ENCODE measurements at places on chromosomes 12 and 14.

GRCh38 chr14:35124127-35124526, 1.8 kb downstream of the PRORP start:
- no peak for DNase-seq

GRCh38 chr14:34741840-34742239, 27.4 kb upstream of the CFL2 start:
- no peak for DNase-seq

- DNase-seq: peak; percentile 76
These were observed 59.5 kb upstream of the CHGA start for GRCh38 chr14:92863286-92864080.

- no peak for DNase-seq
These were observed 925.1 kb upstream of the ATXN7L3B start for GRCh38 chr12:73612551-73612950.

DNA sequence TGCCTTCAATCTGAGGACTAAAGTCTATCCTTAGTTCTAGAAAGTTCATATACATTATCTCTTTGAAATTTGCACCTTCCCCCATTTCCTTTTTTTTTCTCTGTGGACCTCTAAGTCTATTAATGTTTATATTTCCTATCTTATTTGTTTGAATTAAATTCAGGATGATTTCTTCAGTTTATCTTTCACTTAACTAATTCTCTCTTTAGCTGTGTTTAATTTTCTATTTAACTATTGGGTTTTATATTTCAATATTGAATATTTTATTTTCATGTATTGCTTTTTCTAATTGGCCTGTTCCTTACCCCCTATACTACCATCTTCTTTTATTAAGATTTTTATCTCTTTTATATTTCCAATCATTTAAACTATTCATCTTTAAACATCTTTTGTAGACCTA, 9.5 kb downstream of the PLEKHG3 start:
- DNase-seq: no peak

GRCh38 chr14:53376064-53376463, 222.9 kb upstream of the DDHD1 start:
- no peak for DNase-seq

DNA sequence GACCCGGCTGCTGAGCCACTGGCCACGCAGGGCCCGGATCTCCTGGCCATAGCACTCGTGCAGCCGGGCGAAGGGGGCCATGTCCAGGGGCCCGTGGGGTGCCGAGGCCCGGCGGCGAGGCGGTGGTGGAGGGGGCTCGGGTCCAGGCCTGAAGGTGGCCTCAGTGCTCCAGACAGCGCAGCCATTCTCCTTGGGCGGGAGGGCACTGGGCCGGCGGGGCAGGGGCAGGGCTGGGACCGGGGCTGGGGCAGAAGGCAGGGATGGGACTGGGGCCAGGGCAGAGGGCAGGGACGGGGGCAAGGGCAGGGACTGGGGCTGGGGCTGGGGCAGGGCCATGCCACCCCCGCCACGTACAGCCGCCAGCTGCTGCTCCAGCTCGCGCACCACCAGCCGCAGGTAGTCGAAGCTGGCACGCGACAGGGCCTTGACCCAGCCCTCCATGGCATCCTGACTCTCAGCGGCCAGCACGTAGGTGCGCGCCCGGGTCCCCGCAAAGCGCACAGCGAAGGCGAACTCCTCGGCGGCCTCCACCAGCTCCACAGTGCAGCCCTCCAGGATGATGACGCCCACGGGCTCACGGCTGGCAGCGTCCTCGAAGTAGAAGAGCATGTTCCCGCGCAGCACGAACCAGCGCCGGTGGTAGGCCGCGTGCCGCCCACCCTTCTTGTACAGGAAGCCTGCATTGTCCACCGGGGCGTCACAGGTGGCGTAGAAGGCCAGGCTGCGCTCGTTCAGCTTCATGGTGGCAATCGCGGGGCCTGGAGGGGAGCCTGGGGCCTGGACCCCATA, 6.0 kb downstream of the PHETA1 start:
- no peak for DNase-seq

GRCh38 chr14:103788086-103788485, 59.3 kb downstream of the PPP1R13B start:
- DNase-seq: no peak

DNA sequence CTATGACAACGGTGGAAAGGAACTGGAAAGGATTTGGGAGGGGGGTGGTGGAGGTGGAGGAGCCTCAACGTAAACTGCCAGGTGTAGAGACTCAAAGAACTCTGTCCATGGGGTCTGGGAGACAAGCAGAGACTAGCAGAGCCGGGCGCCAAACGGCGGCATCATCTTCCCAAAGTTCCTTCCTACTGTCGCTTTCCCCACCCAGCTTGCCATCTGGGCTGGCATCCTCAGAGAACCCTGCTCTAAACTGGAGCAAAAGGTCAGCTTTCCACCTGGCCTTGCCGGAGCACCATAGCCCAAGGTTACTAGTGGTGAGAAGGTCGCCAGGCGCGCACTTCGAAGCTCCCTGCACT, 4.0 kb upstream of the IRF2BPL start:
- no peak for DNase-seq

DNA sequence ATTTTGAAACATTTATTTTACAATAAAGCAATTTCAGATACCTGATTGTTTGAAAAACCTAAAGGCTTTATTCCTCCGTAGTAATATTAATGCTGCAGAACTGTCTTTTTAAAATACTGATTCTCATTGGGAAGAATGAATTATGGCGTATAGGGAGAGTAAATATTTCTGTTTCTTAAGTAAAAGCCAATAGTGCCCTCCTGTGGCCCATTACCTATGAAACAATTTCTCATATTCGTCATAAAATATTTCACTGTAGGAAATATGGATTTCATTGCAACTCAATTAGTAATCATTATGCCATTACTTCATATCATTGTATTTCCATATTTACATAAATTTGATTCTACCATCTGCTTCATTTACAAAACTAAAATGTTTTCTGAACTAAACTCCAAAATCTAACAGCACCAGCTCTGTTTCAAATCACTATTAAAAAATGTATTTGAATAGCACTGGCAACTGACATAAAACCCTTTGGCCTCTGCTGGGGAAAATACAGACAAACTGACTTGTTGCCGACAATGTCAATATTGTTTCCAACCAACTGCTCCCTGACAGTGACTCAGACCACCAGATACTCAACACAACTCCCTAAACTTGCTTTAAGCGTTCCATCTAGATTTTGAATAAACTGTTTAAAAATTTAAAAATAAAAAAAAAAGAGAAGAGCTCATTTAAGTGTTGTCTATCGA, 290.3 kb downstream of the NAV3 start:
- DNase-seq: no peak

DNA sequence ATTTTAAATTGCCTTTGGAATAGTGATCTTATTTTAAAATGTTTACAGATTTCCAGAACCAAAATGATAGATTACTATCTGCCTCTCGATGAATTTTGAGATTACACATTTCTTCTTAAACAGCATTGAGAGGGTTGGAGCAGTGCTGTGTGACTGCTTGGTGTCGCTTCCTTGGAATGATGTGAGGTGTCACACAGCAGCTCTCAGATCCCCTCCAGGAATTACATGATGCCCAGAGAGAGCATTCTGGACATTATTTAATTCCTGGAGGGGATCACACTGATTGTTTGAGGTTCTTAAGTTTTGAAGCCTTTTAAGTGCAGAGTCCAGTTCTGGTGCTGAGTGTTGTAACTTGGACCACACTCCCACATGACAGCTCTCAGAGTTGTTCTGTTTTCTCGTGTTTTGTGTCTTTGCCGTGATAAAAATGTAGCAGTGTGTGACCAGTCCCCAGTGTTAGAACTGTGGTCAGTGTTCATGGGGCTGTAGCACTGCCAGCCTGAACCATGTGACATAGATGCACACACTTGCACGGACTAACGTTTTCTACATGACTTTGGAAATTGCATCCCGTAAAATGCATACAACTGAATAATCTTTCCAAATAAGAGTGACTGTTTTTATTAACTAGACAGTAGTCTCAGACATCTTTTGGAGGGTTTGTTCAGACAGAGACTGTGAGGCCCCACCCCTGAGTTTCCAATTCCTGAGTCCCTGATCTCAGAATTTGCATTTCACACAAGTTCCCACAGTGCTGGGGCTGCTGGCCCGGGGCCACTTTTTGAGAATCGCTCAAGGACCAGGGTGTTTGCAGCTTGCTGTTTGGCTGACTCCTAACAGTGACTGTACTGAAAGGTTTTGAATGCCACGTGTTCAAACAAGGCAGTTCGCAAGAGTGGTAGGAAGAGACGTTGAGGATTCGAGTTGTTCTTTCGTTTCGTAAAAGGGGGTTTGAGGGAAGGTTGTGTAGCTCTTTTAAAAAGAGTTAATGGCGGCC, 26.0 kb downstream of the XRCC3 start:
- DNase-seq: no peak

DNA sequence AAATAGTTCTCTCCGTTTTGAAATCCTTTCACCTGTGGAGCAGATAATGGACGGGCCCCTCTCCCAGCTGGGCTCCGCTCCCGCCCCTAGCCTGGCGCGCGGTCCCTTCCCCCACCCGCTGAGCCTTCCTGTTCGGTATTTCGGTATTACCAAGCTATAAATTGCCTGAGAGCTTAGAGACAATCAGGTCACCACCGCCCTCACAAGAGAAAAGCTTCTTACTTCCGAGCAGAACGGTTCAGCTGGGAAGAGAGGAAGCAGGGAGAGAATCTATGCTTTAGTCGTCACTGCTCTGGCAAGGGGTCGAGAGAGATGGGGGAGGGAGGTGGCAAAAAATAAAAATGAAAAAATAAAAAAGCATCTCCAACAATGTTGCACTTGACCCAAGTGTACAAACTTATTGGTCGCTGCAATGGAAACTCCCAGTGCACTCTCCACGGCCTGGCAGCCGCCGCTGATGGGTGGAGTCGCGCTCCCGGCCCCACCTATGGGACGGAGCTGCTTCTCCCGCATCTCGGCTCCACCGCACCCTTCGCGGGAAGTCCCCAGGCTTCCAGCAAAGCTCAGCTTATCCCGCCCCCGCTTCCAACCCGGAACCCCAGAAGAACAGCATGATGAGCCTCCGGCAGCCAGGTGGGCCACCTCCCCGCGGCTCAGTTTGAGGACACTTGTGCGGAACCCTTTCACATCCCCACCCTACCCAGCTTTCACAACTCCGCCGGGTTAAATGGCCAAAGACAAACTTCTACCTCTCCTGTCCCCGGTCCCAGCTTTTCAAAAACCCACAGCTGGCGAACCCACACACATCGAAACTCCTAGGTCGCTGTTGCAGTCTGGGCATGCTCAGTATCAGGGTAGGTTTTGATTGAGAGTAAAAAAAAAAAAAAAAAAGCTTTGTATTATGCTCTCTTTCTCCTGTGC, 832 bp upstream of the SYT1 start:
- peak; percentile 69 for DNase-seq

GRCh38 chr12:88834226-88834625, 254.0 kb upstream of the KITLG start:
- no peak for DNase-seq

DNA sequence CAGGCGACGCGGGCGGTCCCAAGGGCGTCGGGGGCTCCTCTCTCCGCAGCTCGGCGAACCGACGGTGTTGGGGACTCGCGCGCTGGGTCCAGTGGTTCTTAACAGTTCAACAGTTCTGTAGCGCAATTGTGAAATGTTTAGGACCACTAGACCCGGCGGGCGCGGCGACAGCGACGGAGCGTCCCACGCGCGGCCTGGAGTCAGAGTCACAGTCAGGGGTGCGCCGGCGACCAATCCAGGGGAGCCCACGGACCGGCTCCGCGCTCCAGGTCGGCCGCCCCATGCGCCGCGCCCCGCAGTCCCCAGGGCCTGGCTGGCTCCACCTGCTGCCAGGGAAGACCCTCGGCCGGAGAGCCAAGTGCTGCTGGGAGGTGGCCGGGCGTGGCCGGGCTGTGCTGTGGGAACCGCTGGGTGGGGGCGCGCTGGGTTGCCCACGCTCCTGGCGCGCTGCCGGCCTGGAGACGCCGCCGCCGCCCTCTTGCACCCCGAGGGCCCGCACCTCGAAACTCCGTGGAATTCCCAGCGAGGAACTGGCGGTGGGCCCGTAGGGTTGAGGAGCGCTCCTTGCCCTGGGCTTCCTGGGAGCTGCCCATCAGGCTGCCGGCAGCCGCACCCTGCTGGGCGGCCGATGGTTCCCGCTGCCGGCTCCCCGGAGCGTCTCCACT, 20.9 kb upstream of the KIF26A start:
- DNase-seq: no peak

DNA sequence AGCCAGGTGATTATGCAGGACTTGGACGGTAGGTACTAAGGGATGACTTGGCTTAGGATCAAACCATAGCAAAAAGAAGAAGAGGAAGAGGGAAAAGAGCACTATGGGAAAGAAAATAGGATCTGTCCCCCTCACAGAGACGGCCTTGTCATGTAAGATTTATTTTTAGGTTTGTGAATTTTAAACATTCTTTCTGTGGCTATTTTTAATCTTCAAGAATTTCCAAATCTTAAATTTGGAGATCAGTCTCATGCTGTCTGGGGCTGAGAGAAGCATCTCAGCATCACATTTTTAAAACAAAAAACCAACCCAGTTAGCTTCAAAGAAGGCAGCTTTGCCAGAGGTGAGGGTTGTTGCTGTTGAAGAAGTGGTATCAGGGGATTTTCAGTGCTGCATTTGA, 52.6 kb upstream of the STRN3 start:
- no peak for DNase-seq

DNA sequence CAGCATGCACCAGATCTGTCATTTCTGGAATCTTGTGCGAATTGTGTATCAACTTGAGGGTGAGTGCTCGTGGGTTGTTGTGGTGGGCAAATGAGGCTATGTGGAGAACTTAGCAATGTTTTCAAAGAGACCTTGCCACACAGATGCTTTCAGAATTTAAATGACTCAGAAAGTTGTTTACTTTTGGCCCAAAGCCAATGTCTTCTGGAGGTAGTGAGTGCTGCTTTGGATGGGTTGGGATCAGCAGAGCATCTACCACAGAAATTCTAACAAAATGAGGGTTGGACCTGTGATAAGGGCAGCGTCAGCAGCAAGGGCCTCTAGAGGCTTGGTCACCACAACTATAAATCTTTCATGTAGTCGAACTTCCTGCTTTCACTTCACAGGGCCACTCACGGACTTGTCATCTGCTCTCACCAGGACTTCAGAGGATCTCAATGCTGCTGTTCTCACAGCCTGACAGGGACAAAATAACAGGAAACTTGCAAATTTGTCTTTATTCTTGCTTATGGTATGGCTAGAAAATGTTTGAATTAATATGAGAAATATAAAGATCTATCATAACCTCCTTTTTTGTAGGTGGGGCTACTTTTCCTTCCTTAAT, 111.4 kb downstream of the DACT1 start:
- peak; percentile 1 for DNase-seq

DNA sequence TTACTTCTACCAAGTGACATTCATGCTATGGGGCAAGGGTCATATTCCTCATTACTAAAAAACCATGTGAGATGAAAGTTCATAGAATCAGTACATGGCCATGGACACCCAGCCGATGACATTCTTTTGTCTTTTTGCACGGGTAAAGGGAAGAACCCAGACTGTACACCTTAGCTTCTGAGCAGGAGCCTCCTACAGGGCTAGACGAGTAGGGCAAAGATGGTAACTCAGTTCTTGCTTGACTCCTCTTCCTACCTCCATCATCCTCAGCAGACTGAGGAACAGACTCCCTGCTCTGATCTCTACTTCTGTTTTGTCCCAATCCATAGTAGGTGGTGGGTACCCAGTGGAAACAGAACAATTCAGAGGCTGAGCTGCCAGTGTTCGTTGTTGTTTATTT, 281.3 kb downstream of the NPAS3 start:
- DNase-seq: no peak

- no peak for DNase-seq
These were observed 109.8 kb upstream of the BCAT1 start for GRCh38 chr12:25058658-25059058.

Data from NCI-H1436 (cell line).